ENCODE measurements at places on chromosomes 2 and 18.

DNA sequence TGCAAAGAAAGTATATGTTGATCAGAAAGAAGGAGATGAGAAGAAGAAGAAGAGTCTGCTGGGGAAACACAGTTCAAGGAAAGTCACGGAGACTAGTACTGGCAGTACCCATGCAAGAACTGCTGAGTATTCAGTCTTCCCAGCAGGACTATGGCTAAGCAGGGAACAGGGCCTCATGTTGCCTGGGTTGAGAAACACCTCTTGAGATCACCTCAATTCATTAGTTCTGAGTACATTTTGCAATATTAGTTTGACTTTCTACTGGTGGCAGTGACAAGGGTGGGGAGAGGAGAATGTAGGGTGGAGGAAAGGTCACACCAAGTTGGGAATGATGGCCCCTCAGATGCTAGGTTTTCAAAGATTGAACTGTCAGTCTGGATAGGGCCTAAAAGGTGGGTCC is 50.5 kb downstream of the MRPL33 start:
- DNase-seq: no peak

DNA sequence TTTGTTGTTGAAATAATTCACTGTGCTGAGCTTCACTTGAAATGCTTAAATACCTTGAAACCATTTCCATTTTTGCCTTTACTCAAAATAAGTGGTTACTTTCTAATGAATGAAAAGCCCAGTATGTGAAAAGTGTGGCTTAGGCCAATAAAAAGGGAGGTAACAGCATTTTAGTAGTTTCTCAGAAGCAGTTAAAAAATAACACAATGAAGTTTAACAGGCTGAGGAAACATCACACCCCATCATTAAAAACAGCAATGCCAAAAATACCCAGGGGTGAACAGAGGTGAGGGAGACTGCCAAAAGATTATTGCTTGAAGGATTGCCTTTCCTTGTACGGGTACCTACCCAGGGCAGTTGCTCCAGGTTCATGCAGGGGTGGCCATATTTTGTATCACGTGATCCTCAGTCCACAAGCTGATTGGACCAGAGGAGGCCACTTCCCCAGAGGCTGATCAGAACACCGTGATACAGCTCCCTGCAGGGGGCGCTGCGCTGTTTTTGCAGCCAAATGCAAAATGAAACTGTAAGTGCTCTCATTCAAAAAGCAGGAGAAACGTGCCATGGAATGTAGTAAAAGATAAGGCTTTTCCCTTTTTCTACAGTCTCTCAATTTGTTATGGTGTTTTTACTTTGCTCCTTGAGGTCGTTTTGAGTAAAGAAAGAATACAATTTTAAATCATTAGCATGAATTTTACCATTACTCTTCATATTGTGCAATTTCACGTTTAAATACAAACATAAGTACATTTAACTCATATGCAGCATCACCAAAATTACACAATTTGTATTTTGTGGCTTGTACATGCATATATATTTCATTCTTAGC is 70.2 kb upstream of the SH3BP4 start:
- DNase-seq: peak; percentile 81

DNA sequence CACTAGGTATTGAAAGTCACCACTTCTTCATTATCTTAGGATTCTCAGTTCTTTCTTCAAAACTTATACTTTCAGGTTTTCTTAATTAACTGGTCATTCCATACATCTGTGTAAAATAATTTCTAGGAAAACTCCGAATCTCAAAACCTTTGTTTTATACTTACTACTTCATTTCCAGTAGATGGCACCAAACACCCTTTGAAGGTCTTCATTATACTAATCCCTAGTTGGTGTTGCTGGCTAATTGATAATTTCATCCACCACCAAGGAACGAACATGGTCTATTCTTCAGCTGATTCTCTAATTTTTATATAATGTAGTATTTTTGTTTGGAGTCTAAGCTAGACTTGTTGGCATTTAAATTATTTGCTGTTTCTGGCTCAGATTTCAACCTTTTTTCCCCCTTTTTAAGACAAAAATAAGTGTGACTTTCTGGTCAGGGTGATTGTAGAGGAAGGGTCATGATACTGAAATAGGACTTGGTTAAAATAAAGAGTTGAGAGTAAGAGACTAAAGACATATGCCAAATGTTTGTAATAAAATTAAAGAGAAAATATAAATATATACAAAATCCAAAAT is 2.8 kb upstream of the MXD1 start:
- DNase-seq: no peak

DNA sequence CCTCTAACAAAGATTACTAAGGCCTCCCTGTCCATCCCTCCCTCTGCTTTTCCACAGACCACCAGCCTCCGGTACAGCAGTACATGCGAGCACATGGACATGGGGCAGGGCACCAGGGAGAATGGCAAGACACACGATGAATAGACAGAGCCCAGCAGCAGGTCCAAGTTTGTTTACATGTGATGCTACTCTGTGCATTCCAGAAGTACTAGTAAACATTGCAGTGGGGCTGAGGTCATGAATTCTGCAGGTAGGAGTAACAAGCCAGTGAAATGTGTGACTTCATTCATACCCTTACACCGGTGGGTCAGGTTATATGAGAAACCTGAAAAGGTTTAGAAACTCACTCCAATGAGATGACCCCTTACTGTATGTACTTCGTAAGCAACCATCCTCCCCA is 205.7 kb downstream of the BCL11A start:
- no peak for DNase-seq

GRCh38 chr18:74529811-74530583 is 4.3 kb upstream of the CNDP1 start:
- no peak for DNase-seq

DNA sequence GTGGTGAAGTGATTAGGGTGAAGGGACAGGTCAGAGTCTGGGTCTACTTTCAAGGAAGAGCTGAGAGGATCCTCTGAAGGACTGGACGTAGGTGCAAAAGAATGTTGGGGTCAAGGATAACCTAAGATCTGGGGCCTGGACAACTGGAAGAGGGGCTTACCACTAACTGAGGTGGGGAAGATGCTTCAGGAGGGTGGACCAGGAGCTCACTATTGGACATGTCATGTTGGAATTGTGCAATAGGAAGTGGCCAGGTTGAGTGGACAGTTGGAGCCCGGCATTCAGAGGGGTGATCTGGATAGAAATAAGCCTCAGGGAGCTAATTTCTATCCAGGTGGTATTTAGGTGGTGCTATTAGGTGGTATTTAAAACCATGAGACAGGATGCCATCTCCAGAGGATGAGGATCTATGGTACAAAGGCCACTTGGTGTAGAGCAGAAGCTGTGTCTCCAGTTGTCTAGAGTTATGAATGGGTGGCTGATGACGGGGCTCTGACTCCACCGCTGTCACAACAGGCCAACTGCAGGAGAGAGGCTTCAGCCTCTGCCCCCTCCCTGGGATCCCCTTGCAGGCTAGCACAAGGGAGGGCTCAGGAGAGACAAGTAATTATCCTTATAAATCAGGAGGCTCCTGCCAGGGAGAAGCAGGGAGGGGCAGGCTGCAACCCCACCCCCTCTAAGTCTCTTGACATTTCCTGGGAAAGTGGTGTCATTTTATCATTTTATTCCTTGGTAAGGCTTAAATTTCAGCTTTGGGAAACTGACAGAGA is 158.0 kb downstream of the SMAD7 start:
- DNase-seq: no peak

DNA sequence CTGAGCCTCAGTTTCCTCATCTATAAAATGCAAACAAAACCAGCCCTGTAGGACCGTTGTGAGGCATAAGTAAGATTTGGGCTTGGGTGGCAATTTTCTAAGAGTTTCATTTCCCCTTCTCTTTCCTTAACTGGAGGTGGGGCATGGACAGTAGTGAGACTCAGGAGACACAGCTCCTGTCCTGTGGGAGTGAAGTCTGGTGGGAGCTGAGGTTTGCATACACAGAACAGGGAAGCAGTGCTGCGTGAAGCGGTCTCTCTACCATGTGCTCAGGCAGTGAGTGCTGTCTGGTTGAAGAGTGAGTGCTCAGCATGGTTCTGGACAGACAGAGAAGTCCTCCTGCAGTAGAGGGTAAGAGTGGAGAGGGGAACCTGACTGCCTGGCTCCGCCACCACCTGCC is 62.3 kb upstream of the MCFD2 start:
- DNase-seq: no peak

- peak; percentile 97 for DNase-seq
These were observed 2.3 kb upstream of the NR4A2 start for GRCh38 chr2:156334496-156335478.

DNA sequence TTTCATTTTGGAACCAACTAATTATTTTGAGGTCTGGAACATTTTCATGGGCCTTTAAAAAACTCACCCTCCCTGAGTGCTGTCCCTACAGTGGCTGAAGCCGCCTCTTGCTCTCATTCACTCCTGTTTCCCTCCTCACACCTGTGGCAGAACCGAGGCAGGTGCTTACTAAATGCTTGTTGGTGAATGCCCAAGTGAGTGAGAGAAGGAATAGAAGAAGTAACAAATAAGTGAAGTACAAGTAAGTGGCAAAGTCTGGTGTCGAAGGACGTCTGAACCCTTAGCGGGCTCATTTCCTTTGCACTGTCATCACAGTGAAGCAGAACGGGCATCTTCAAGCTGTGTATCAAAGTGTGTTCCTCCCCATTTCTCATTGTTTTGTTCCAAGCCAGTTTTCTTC is 135.2 kb downstream of the RHBDD1 start:
- DNase-seq: no peak

DNA sequence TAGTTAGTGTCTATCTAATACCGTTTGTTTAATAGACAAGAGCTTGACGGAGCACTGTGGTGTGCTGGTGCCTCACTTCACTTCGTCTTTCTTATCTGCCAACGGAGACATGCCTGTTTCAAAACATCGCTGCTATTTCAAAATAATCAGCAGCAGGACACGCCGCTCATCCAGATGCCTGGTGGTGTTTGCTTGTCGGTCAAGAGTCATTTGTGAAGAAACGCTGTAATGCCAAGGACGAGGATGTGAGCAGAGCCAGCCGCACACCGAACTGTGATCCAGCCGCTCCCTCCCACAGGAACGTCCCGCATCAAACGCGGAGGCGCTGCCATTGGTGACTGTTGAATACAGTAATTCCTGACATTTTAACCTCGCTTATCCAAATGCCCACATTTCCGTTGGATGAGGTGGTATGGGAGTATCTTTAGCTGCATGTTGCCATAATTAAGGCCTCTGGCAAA is 432.4 kb downstream of the FBXO15 start:
- DNase-seq: peak; percentile 62

GRCh38 chr2:201261471-201261870 is 1.1 kb downstream of the CASP8 start:
- DNase-seq: no peak

DNA sequence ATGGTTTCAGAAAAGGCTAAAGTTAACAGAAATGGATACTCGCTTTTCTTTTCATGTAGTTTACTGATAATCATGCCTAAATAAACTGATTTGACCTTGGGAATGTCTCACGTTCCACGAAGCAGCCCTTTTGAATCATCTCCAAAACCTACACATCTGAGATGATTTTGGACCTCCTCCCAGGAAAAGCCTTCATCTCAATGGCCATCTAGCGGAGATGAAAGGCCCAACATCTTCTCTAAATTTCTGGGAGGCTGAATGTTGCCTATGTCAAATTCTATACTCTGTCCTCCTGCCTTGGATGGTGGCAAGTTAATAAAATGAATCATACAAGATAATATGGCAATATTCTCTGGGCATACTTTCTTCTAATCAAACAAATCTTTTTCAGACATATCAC is 448.5 kb downstream of the ZEB2 start:
- DNase-seq: no peak

DNA sequence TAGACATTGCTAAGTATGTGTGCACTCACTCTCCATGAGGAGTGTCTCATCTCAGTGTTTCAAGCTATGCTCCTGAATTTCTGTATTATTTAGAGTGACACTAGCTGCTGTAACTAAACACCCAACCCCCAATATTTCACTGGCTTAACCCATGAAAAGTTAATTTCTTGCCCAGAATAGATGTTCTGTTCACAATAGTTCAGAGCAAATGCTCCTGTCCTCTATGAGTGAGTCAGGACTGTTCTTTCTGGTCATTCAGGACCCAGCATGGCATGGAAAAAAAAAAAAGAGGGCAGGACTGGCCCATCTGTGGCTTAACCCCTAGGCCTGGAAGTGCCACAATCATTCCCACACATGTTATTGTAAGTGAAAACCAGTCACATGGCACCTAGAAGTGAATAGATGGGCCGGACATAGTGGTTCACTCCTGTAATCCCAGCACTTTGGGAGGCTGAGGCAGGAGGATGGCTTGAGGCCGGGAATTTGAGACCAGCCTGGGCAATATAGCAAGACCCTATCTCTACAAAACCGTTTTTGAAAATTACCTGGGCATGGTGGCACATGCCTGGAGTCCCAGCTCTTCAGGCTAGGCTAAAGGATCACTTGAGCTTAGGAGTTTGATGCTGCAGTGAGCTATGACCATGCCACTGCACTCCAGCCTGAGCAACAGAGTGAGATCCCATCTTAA is 663.6 kb downstream of the IRS1 start:
- no peak for DNase-seq

- DNase-seq: no peak
These were observed 115.7 kb downstream of the ZNF385B start for GRCh38 chr2:179745635-179746256.

DNA sequence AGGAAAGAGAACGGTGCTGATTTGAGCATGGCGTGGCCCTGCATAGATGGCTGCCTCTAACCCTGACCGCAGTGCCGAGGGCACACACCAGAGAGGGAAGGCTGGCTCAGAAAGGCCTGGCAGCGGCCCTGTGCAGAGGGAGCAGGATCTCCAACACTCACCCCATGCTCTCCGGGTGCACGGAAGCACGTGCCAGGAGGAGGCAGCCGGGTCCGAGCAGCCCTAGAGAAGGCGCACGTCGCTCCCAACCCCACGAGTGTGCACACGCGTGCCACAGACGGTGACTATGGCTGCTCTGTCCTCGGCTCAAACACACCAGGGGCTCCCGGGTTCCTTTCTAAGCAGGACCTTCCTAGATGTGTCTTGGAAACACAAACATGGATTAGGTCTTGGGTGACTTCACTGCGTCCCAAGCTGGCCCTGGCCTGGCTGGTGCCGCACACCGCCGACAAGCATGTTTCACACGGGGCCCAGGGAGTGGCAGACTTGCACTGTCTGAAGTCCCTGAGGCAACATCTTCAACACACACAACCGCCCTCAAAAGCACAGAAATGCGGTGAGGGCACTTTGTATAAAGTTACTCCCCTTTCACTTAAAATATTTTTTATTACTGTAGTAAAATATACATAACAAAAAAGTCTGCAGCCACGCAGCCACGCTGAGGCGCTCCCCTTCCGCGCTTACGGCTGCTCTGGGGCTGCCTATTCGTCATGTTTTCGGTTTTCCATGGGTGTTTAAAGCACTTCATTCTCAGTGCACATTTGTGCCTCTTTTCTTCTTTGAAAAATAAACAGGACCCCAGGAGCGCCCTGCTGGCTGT is 110.0 kb downstream of the ZNF516 start:
- no peak for DNase-seq

All from posterior cingulate gyrus (tissue), 11 donors.